GM03348 (cell line): ENCODE measurements at places on chromosomes 6 and 20.

GRCh38 chr6:9851541-9852380 is 563.1 kb downstream of the TFAP2A start:
- DNase-seq = no peak

DNA sequence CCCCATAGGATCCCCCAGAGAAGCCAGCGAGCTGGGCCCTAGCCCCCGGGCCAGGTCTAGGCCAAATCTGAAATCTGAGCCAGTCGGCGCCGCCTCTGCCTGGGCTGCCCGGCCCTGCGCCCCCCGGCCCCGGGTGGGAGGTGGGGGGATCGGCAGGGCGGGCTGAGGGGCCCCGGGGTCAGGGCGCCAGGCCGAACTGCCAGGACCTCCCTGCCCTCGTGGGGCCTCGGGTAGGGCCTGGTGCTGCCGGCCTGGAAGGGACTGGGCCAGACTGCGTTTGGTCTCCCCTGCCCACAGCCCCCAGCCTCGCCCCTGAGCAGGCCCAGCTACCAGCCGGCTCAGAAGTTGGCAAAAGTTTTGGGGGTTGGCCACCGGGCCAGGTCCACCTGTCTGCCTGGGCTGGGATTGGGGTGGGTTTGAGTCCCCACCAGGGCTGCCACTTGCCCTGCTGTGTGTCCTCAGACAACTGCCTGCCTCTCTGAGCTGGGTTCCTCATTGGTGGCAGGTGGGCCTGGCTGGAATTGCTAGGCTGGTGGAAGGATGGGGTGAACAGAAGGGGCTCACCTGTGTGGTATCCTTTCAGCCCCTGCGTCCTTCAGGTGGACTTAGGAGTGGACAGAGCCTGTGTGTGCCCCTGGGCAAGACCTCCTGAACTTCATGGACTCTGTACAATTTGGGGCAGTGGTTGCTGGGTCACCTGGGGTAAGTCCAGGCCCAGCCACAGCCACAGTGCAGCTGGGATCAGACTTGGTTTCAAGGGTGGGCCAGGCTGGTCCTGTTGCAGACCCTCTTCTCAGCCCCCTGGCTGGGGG is 801 bp downstream of the SRC start:
- peak; percentile 52 for DNase-seq

GRCh38 chr20:50015636-50015992 is 32.8 kb downstream of the SNAI1 start:
- DNase-seq = no peak

DNA sequence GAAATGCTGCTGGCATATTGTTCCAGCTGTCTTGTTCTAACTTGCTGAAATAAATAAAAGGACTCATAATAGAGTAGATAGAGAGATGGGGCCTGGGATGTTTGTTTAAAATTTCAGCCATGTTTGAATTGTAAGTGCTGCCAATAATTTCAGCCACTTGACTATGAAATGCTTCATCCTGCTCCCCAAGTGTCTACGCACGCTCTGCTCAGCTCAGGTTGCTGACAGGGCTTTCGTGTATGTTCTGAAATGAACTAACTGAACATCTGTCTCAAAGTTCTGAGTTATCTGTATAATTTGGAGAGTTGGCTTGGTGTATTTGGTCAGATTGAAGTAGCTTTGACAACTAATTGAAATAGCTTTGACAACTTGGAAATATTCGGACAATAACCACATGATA is 387.8 kb downstream of the BMP2 start:
- DNase-seq = no peak

DNA sequence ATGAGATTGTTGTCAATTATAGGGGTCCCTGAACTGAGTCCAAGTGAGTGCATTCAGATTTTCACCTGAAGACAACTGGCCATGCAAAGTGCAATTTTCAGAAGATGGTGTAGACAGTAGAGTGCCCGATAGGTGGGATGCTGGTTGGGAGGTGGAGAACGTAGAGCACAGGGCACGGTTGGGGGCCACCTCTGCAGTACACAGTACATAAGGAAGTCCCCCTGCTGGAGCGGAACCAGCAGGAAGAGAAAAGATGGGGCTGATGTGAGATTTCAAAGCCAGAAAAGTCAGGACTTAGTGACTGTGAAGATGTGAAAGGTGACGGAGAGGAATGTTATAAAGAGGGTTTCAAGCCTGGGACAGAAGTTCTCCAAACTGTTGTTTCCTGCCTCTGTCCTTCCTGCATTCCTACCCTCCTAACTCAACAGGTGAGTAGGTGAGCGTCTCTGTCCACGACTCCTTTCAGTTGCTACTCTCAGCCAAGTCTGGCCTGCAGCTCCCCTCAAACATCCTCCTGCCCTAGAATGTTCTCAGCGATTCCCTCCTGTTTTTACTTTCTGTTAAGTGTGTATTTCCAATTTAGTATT is 330.8 kb downstream of the PRL start:
- no peak for DNase-seq

DNA sequence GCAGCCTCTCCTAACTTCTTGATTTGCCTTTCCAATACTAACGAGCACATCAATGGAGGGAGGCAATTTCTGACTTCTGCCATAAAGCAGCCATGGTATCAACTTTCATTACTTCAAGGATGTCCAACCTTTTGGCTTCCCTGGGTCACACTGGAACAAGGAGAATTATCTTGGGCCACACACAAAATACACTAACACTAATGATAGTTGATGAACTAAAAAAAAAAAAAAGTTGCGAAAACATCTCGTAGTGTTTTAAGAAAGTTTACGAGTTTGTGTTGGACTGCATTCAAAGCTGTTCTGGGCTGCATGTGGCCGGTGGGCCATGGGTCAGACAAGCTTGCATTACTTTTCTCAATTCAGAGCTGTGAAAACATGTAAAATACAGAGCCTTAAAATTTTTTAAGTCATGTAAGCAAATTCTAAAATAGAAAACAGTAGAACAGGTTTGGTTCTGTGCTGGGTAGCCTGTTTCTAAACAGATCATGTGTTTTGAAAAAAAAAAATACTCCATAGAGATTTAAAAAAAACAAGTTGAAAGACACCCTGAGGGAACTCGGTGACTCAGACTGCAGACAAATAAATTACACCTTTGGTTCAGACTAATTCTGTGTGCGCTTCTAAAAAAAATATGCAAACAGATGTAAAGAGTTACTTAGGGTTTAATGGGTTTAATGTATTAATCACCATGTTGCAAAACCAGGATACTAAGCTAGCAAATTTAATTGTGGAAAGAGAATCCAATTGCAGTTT is 43.6 kb upstream of the SLC22A23 start:
- peak; percentile 65 for DNase-seq

DNA sequence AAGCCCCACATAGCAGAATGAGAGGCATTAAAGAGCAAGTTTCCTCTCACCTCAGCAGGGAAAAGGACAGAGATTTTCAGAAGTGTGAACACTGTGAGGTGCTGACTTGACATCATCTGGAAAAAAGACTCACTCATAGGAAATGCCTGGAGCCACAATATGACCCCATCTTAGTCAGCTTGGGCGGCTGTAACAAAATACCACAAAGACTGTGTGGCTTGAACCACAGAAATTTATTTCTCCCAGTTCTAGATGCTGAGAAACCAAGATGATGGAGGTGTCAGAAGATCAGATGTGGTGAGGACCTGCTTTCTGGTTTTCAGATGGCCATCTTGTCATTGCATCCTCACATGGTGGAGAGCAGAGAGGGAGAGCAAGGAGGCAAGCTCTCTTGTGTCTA is 253.1 kb downstream of the ADGB start:
- peak; percentile 65 for DNase-seq

DNA sequence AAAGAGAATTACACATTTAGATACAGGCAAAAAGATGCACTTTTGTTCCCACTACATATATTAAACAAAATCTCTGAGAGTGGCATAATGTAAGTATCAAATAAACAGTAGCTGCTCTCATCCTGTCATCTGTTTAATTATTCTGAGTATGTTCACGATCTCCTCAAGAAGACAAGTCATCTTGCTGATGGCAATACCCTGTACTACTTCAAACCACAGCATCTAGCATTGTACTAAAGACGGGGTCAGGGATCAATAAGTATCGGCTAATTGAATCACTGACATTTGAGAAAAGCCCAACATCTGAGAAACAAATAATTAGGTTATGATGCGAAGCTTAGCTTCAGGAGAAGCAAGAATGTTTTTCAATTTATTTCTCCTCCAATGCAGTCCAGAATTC is 175.1 kb downstream of the PTPRK start:
- no peak for DNase-seq

DNA sequence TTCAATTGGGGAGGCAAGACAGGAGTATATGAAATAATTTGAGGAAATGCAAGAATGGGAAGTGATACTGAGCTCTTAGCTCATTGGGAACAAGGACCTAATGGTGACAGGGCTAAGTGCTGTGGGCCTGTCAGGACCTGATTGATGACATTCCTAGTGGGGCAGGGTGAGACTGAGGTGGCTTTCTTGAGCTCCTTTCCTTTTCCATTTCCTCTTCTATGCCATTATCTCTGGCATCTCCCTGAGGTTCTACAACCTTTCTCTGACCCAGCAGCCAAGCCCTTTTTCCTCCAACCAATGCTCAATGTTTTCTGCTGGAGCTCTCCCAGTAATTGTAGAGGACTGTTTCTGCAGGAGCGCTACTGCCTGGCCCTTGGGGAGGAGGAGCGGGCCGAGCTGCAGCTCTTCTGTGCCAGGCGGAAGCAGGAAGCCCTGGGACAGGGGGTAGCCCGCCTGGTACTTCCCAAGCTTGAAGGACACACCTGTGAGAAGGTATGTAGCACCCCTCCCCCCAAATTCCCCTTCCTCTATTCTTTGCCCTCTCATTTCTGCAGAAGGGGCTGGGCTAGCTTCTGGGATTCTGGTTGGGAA is 2.8 kb upstream of the TOMM6 start:
- DNase-seq = no peak

DNA sequence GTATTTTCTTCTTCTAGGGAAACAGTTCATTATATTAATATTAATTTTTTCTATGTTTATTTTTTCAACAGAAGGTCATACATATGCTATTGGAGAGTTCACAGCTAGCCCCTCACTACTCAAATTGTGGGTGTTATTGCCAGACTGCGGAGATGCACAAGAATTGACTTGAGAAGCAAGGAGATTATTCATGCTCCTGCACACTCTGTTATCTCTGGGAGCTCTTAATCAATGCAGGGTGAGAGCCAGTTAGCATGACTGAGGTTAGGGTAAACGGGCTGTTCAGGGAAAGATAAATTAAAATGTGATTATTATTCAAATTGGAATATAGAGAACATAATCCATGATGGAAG is 48.9 kb upstream of the DEFB112 start:
- DNase-seq = no peak

- no peak for DNase-seq
Measured at GRCh38 chr6:47303342-47303741, 6.4 kb downstream of the TNFRSF21 start.

DNA sequence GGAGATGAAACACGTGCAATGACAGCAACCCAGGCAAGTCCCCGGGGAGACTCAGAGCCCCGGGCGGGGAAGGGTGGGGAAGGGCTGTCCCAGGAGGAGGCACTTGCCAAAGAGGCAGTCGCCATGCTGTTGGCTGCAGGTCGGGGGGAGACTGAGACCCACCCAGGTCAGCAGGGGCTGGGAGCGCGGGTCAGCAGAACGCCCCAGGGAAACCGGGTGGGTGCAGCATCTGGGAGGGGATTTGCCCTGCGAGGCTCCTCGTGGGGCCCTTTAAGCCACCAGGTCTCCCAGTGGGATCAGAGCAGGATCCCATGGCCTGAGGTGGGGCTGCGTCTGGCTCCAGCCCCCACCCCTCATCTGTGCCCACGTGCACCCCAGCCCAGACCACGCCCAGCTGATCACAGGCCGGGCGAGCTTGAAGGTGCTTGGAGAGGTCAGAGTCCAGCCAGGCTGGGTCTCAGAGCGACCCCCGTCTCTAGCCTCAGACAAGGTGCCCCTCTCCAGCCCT is 65.5 kb downstream of the YTHDF1 start:
- DNase-seq = no peak

DNA sequence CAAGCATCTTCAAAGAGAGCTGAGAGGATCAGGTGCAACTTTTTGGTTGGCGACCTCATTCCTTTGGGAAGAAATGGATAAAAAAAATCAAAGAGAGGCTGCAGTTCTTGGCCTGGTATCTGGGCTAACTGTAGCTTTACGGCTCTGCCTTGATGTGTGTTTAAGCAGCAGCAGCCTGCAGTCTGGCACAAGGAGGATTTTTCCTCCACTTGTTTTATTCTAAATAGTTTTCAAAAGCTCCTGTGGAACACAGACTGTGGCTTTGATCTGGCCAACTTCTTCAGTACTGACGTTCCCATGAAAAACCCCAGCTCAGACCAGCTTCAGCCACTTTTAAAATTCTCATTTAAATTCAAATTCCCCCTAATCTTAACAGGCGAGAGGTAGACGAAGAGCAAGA is 137.3 kb downstream of the HDGFL1 start:
- no peak for DNase-seq

DNA sequence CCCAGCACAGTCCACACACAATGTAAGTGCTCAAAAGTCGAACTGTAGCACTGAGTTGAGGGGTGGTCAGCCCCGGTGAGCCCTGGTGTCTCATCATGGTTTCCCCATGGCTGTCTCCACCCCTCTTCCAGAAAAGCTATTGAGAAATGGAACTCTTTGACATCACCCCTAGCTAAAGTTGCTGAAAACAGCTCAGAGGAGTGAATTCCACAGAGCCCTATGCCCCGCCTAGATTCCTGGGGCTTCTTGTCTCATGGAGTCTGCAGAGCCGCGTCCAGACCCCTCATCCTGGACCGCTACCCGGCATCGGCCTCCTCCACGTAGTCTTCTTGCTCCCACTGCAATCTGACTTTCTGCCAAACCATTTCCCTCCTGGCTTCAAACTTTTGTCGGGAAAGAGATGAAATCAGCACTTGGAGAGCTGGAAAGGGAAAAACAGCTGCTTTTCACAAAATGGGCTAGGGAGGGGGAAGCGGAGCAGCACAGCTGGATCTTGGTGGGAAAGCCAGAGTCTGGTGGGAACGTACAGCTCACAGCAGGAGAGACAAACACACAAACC is 132.2 kb downstream of the SNX5 start:
- DNase-seq = peak; percentile 89

- no peak for DNase-seq
Measured at GRCh38 chr6:41626917-41627316, 11.4 kb upstream of the MDFI start.

- peak; percentile 44 for DNase-seq
Measured at GRCh38 chr6:87700397-87701343, 1.4 kb downstream of the AKIRIN2 start.

GRCh38 chr20:36307412-36308325 is 1.5 kb downstream of the DLGAP4 start:
- DNase-seq = no peak

DNA sequence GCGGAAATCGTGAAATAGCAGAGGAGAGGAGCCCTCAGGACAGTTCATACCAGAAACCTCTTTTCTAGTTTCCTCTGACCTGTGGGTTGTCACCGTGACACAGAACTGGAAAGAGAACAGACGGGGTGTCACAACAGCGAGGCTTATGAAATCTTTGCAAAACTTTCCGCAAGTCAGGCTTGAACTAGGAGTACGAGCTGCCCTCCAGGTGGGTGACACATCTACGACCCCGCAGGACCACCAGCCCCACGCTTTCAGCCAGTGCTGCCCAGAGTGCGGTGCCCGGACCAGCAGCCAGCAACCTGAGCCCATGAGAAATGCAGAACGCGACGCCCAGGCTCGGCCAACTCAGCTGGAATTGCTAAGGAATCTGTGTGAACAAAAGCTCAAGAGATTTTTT is 30.8 kb downstream of the WRNIP1 start:
- DNase-seq = no peak
